ENCODE measurements at places on chromosomes 2 and 18.

- no peak for DNase-seq
These were observed 179.5 kb downstream of the EN1 start for GRCh38 chr2:118667964-118668363.

- DNase-seq, result peak; percentile 62
These were observed at the start of gene FHOD3 for GRCh38 chr18:36297417-36298125. TSS of gene FHOD3 (plus strand) at chr18:36297713. CDS start at chr18:36297836, 123 bp downstream.

DNA sequence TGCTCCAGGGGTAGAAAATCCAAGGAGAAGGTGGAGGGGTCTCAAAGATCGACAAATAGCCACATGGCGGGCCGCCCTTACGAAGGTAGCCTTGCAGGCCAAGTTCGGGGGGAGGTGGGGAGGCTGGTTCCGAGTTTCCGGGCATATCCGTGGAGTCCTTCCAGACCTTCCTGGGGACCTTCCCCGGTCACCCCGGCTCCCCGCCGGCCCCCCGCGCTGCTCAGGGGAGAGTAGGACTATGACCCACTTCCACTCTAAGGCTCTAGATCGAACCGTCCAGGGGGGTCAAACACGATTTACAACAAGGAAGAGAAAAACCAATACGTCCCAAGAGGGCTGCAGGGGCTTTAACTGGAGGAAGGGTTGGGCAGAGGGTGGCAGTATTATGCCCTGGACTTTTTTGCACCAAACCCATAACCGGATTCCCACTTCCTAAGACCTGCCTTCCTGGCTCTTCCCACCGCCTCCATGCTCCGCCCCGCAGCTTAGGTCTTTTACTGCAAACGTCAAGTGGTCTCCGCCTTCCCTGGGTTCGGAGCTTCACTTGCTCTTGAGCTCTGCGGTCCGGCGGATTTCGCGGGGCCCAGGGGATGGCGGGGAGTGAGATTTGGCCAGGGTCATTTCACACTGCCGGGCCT lies 779 bp upstream of the LYPD6 start:
- peak; percentile 86 for DNase-seq

- DNase-seq, result no peak
These were observed 32.9 kb downstream of the RTP5 start for GRCh38 chr2:241902357-241902991.

DNA sequence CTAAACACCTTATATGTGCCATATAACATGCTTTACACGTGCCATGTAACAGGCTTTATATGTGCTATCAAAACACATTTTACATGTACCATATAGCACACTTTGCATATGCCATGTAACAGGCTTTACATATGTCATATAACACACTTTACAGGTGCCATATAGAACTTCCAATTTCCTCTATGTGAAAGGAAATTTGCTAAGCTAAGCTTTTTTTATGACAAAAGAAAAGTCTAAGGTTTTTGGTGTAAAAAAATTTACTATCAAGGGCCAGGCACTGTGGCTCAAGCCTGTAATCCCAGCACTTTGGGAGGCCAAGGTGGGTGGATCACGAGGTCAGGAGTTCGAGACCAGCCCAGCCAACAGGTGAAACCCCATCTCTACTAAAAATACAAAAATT lies 136.5 kb downstream of the AKAIN1 start:
- DNase-seq, result no peak

DNA sequence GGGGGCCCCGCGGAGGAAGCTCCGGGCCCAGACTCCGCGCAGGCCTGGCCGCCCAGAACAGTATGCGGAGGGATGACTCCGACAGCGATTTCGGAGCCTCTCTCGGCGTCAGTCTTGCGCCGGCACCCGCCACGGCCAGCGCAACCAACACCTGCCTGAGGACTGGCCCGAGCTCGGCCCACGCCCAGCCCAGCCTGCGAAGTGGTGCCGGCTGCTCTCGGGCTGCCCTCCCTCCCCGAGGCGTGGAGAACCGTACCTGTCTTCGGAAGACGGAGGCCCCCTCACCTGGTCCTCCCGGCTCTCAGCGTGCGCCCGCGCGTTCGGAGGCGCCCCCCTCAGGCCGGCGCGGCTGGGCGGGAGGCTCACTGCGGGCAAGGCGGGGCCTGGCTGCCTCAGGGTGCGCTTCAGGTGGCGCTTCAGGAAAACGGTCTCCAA lies at the start of gene M1AP:
TSS of gene M1AP (minus strand) at position 322 of the 435 bp plus-strand sequence. CDS start 8,055 bp downstream, outside the sequence.
- DNase-seq, result no peak

GRCh38 chr2:30628341-30628740 lies 178.9 kb downstream of the CAPN13 start:
- no peak for DNase-seq

DNA sequence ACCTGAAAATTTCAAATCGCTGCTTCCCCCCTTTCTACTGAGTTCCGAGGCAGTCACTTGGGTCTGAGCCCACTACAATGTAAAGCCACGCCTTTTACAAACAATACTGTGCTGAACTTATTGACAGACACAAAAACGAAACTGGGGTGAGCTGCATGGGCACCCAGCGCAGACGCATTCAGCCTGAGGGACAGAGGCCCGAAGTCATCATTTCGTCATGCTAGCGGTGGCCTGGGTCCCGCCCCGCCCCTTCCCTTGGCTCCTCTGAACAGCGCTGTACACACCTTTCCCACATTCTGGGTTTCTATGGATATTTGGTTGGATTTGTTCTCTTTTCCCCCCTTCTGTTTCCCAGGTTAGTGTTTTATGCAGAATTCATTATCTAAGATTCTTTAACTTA lies 71.7 kb downstream of the EIPR1 start:
- DNase-seq, result no peak

- peak; percentile 9 for DNase-seq
These were observed 125.3 kb downstream of the TMEM131 start for GRCh38 chr2:97870396-97870843.

DNA sequence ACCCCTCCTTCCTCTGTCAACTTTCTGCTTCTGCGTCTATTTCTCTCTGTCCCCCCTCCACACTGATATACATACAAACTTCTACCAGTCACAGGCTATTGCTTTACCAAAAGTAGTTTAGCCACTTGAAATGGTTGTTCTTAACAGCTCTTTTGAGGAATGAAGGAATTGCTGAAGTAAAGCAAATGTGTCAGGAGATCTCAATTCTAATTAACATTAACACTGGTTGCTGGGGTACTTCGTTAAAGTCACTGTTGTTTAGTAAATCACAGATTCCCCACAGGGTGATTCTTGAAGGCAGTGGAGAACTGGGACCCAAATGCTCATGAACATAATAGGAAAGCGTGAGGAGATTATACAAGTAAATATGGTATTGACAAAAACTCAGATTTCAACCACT lies 232.8 kb downstream of the NYAP2 start:
- DNase-seq, result peak; percentile 26
